HCT116 (cell line): ENCODE measurements at places on chromosomes 1 and 21. TPM values are rescaled to one million over a fixed set of nuclear protein-coding genes. Genes with fewer than 3 reads are reported as not detected.

Gene AMY1B
- not detected for total RNA-seq

Gene KLHDC9
- total RNA-seq, result 1.4 TPM

Gene GNAT2
- 0.76 TPM for total RNA-seq

Gene CENPL
- total RNA-seq, result 20.3 TPM

- no peak for DNase-seq
These were observed 167.2 kb downstream of the CRB1 start for GRCh38 chr1:197435224-197435623.

DNA sequence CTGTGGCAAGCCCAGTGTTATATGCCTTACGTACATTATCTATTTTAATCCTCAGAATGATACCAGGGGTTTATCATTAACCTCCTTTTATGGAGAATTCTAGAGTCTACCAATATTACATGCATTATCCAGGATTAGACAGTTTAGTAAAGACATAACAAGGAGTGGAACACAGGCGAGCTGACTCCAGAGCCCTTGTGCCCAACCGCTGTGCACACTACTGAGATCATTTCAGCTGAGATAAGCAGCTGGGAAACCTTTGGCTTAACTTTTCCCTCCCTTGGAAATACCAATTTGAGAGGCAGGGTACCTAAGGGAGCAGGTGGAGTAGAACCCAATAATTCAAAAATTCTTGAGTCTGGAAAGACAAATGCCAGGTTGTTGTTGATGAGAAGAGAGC is 59.8 kb upstream of the ATP1B1 start:
- DNase-seq, result no peak

DNA sequence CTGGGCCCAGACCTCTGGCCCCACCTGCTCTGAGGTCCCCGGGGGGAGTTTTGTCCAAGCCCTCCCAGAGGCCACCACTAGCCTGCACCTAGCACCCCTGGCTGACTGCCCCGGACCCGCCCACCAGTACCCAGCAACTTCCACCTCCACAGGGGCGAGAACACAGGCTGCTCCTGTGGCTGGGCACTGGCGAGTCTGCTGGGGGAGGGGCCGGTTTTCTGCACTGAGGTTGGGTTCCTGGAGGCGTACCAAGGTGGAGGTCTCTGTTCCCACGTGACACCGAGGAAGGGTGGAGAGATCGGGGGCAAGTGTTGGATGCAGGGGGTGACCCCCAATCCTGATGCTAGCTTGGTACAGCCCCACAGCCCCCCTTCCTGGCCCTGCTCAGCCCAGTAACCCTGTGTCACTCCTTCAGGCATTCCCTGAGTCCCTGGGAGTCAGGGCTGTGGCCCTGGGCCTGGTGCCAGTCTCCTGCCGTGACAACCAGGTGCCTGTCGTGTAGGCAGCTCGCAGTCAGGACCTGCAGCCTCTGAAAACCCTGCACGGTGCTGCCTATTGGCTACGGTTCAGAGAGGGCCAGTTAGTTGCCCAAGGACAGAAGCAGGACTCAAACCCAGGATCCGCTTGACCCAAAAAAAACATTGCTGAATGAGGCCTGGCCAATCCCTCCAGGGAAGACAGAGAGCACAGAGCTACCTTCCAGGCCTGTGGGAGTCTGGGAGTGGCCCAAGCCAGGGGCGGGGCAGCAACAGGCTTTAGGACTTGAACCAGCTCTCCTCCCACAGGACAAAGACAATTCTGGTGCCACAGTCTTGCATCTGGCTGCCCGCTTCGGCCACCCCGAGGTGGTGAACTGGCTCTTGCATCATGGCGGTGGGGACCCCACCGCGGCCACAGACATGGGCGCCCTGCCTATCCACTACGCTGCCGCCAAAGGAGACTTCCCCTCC is 3.1 kb downstream of the ESPN start:
- no peak for DNase-seq

GRCh38 chr1:72636631-72637030 is 354.3 kb upstream of the NEGR1 start:
- DNase-seq, result no peak

- DNase-seq, result no peak
These were observed 23.3 kb downstream of the SLC44A3 start for GRCh38 chr1:94843430-94843829.

GRCh38 chr1:65255656-65256050 is 53.7 kb upstream of the DNAJC6 start:
- no peak for DNase-seq

- DNase-seq, result no peak
These were observed 37.6 kb downstream of the SLC2A7 start for GRCh38 chr1:8988618-8988967.

GRCh38 chr1:158186180-158186579 is 5.5 kb downstream of the CD1D start:
- DNase-seq, result no peak

DNA sequence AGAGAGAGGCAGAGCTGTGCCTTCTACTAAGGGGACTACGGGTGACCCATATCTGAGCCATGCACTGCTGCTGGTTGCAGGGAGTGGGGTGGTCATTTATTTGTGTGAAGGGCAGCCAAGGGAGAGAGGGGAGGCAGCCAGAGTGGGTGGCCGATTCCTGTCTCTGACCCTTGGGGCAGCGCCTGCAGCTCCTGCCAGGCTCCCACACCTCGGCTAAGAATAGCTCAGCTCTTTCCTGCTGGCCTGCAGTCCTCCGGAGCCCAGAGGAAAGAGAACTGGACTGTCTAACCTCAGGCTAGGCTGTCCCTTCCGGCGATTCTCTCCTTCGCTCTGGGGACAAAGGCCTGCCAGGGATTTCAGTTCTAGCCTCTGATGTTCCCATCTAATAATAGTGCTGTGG is 11.6 kb upstream of the CD34 start:
- DNase-seq, result no peak

GRCh38 chr1:154765970-154766369 is 104.1 kb downstream of the KCNN3 start:
- peak; percentile 38 for DNase-seq

DNA sequence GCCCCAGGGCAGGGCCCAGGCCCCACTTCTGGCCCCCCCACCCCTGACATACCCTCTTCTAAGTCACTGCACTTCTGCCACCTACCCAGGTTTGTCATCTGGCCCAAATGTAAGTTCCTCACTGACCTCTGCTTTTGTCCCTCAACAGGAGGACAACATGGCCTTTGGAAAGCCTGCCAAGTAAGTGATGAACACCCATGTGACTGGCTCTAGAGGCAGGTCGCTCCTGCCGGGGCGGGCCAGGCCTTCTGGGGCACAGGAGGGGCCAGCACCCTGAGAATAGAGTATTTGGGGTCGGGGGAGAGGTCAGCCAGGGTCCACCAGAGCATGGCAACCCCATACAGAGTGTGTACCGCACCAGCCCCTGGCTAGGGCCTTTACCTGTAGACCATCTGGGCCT is 9.9 kb upstream of the SYTL1 start:
- DNase-seq, result no peak

DNA sequence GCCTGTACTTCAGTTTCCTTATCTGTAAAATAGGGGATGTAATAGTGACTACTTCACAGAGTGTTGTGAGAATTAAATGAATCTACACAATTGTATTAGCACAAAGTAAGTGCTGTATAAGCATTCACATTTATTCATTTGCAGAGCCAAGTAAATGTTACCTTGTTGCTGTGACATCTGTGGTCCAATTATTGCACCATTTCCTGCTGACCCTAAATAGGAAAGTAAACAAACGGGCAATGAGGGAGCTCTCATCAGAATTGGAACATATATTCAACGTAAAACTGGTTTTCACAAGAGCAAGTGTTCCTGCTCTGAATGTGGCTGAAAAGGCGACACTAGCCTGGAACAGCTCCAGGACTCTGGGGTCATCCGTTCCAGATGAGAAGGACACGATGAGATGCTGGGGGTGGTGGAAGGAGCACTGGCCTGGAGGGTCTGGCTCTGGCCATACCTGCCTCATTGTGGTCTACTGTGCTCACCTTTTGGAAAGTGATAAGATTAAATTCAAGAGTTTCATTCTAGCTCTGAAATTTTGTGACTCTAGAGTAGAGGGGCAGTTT is 34.5 kb downstream of the PROX1 start:
- no peak for DNase-seq

GRCh38 chr1:168472223-168472622 is 71.6 kb downstream of the XCL2 start:
- DNase-seq, result no peak

- no peak for DNase-seq
These were observed 90.0 kb downstream of the EPHB2 start for GRCh38 chr1:22800629-22801028.

- no peak for DNase-seq
These were observed 5.5 kb downstream of the STK40 start for GRCh38 chr1:36380143-36380619.

- no peak for DNase-seq
These were observed 154.8 kb upstream of the RGS18 start for GRCh38 chr1:192003295-192004077.

DNA sequence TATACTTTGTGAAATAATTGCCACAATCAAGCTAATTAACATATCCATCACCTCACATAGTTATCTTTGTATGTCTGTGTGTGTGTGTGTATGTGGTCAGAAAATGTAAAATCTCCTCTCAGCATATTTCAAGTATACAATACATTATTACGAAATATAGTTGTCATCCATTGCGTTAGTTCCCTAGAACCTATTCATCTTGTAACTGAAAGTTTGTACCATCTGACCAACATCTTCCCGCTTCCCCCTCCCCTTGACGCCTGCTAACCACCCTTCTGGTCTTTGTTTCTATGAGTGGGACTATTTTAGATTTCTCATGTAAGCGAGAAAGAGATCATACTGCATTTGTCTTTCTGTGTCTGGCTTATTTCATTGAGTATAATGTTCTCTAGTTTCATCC is 455.3 kb downstream of the KCNT2 start:
- no peak for DNase-seq

DNA sequence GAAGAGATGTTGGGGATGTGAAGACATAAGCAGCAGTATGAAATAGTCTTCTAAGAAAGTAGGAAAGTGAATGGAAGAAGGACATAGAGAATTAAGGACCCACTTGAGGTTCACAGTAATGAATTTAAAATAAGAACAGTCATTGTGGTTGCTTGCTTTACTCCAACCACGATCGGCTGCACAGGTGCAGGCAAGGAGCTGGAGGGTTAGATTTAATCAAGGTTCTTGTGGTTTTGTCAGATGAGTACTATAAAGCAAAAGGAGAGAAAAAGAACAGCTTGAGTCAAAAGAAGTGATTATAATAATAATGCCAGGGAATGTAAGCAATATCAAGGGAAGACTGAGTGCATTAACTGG is 46.1 kb upstream of the RBM34 start:
- no peak for DNase-seq

- DNase-seq, result no peak
These were observed 1.8 kb downstream of the SWT1 start for GRCh38 chr1:185158800-185159199.

DNA sequence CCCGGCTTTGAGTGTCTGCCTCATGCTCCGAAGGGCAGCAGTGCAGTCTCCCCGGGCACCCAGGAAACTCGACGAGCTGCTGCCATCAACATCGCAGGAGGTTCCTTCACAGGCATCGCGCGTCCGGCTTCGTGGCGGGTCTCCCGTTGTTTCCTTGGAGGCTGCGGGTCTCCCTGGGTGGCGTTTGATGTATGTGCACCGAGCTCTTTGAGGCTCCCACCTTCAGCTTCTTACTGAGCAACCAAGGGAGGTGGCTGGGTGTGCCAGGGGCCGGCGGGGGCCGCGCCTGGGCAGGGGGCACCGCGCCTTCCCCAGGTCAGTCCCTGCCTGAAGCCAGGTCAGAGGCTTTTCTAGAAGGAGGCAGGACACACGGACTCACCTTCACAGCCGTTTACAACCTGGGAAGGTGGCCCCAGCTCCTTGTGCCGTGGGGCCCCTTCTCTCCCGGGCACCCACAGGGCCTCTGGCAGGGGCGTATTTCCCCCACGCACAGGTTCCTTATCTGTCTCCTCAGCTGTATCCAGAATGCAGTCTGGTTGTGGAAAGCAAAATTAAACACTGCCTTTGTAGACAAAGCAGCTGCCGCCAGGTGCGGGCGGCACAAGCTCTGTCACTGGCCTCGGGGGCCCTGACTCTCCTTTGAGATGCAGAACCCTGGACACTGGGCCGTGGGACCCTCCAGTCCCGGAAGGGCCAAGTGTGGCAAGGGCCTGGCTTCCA is 21.7 kb upstream of the PEX10 start:
- DNase-seq, result no peak

DNA sequence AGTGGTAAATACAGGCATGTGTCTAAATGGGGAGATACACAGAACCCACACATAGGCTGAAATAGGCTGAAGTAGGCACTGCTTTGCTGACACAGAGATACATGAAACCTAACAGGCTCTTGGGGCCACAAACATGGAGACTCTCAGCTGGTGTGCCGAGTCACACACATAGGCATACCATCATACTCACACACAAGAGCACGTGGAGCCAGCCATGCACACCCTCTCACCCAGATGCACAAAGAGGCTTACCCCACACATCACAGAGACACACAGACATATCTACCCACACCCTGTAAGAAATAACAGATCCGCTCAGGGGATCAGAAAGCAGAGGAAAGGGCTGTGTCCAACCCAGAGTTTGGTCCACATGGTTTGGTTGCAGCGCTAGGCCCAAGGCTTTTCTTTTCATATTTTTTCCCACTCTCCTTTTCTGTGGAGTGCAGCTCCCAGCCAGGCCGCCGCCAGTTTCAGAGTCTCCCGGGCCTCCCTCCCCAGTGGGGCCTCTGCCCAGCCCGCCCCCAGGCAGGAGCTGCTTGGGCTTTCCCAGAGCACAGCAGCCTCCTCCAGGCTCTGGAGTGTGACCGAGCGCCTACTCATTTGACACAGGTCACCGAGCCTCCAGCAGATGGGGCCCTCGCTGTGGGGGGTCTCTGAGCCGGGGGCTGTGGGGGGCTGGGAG is 3.9 kb upstream of the POU3F1 start:
- no peak for DNase-seq

DNA sequence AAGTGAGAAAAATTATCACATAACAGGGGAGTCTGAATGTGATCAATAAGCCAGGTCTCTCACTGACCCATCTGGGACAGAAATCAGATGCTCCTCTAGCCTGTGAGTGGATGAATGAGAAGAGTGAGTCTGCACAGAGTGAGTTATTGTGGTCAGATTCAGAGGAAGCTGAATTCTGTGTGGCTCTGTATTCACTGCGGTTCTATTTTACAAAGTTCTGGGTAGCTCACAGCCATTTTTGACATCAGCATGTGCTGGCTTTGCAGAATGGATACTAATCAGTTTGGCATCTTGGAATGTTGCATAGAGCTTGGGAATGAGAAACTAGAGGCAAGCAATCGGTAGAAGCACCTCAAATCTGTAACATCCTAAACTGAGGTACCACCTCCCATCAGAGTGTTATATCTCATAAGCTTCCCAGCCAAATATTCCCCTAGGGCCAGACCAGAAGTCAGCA is 3.8 kb downstream of the COLGALT2 start:
- DNase-seq, result no peak
